ENCODE measurements at places on chromosomes 12 and 14.

DNA sequence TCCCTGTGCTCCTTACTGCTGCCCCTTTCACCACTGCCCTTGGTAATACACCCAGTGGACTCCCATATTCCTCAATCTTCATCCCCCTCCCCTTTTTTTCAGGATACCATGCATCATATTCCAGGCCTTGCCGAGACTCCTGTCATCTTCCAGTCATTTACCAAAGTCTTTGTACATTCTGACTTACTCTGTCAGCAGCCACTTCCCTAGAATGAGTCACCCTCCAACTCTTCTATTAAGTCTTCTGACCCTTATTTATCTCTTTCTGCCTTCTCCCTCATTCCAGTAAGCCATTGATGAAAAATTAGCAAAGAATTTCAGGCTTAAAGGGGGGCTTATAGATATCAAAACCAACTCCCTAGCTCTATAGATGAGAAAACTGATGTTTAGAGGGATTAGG is 128.0 kb downstream of the STXBP6 start:
- DNase-seq = no peak

- DNase-seq = no peak
Observed at GRCh38 chr12:76491292-76491691, 68.3 kb downstream of the OSBPL8 start.

DNA sequence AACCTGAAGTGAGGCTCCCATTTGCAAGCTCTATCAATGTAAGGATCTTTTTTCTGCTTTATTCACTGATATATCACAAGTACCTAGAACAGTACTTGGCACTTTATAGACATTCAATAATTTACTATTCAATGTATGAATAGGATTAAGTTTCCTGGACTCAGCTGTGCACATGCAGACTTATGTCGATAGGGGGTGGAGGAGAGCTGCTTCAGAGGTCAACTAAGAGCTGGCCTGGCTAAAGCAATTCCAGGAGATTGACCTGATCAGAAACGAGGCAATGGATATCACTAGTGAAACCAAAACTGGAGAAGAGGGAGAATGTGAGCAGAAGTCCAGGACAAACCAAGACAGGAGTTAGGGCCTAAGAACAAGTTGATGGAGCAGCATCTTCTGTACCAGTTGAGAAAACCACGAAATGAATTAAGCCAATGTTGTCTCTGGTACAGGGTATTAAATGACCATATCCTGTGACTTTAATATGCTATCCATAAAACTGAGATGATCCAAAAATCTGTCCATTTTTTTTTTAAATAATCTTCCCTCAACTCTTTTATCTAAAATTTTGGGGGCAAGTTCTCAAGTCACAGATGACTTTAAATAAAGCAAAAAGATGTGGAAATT is 169.2 kb downstream of the PIK3C2G start:
- peak; percentile 78 for DNase-seq

GRCh38 chr12:127280393-127281275 is 986.3 kb upstream of the TMEM132C start:
- DNase-seq = peak; percentile 57

GRCh38 chr12:1931642-1932041 is 13.2 kb upstream of the CACNA2D4 start:
- DNase-seq = no peak

DNA sequence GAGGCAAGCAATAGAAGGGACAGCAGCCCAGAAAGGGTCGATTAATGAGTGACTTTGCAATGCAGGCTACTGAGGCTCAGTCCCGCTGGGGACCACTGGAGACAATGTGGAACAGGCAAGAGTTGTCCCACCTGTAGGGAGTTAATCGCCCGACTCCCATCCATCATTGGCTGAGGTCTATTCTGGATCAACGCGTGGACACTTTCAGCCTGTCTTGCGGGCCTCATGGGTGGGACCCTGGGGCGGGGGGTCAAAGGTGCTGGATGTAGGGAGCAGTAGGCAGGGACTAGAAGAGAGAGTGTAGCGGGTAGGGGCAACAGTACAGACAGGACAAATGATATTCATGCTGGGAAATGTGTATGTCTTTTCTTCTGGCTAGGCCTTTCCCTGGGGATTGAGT is 6.1 kb downstream of the IFI27L2 start:
- no peak for DNase-seq

- DNase-seq = no peak
Observed at GRCh38 chr12:117063162-117063911, 35.9 kb downstream of the TESC start.

DNA sequence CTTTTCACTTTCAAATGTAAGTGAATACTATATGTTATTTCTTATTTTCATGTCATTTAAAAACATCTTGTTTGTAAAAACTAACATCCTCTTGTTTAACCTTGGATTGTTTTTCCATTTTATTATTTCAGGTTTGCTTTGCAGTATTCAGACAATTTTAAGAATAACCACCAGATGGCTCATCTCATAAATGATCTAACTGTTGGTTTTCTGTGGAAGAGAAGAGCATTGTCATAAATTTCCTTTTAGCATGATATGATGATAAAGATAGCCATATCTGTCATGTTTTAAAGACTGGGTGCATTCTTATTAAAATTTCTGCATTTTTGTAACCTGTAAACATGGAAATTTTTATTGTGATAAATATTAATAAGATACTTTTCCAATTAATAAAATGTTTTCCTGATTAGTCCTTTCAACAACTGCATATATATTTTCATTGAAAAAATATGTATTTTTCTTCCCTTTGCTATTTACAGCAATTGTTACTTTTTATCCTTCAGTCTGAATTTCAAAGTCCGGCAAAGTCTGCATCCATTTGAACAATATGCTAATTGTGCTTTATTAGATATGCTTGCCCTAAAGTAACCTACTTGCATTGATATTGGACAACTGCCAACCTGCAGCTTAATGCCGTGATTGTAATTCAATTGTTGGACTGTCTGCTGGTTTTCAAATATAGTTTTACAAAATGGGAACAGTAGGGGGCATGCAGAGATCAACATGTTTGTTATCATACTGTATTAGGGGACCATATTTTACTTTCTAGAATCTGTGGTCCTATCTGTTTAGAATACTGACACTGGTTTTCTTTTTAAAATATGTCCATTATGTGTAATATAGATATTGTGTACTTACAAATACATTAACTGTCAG is 163.4 kb downstream of the GARIN6 start:
- peak; percentile 90 for DNase-seq

- no peak for DNase-seq
Observed at GRCh38 chr12:34396861-34397590, 374.7 kb downstream of the ALG10 start.

DNA sequence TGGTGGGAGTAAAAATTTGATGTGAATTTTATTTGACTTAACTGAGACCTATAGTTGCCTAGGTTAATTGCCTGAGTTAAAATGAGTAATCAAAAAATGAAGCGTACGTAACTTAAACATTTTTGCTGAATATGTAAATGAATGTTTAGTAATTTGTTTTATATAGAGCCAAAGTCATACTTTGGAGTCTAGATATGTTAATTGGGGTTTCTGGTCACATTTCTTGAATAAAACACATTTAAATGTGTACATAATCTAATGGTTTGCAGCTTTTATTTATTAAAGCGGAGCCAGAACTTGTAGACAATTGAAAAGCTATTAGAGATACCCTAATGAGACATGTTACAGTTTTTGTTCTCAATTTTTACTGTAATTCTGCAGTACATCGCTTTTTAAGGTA is 71.2 kb downstream of the AEBP2 start:
- DNase-seq = no peak

DNA sequence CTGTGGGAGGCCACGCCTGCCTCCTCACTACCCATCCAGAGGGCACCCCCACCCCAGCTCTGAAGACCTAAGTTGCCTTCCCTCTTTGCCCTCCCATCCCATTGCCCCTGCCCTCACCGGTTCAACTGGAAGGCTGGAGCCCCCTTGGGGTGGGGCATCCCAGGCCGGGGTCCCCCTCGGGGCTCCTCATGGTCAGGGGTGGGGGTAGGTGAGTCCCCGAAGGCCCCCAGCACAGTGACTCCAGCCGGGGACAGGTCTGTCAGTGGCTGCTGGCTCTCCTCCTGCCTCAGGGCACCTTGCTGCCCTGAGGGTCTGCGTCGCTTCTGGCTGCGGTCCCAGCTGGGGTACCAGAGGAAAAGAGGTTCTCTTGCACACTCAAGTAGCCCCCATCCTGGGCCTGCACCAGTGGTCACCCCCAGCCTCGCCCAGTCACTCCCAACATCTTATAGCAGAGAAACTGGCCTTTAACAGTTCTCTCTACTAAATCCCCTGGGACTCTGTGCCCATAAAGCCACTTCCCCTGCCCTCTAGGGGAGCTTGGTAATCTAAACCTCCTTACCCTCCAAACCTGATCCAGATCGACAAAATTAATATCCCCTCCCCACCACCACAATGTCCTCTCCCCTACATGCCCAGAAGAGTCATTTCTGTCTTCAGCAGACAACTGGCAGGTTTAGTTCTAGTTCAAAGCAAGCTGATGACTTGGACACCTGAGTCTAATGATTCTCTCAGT is 5.1 kb downstream of the PIANP start:
- no peak for DNase-seq

GRCh38 chr14:97978341-97978740 is 1181.2 kb downstream of the VRK1 start:
- DNase-seq = peak; percentile 87

GRCh38 chr14:85634205-85634604 is 104.3 kb downstream of the FLRT2 start:
- DNase-seq = no peak

DNA sequence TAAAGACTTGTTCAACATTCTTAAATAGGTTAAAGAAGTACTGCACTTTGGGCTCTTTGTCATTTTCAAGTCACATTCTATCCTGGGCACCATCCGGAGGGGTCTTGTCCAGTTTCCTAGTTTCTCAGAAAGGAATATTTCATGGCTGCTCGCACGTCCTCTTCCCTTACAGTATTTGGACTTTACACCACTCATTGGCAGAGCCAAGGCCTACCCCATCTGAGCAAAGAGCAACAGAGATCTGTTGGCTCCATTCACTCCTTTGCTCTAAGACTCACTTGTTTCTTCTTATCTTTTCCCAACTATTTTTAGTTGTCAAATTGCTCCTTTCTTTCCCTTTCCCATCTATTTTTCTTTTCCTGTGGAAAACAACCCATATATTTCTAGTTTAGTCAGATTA is 118.2 kb downstream of the CRADD start:
- no peak for DNase-seq

DNA sequence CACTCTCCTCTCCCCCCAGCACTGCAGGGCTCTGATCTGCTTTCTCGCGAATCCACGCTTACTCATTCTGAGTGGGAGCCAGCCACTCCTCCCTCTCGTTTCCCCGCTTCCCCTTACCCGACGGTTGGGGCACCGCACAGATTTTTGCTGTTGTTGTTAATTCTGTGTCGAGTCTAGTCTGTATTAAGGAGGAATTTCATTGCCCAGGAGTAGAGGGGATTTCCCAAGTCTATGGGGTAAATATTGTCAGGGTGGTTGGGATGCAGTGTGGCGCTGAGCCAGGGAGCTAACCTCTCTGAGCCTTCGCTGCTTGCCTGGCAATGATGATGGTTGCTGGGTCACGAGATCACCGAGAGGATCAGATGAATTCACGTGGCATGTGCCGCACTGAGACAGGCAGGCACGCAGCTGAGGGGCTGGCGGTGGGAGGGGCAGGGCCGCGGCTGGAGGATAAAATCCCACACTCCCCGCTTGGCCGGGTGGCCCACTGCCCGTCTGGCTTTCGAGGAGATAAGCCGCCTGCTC is 18.5 kb downstream of the NCOR2 start:
- DNase-seq = peak; percentile 99

DNA sequence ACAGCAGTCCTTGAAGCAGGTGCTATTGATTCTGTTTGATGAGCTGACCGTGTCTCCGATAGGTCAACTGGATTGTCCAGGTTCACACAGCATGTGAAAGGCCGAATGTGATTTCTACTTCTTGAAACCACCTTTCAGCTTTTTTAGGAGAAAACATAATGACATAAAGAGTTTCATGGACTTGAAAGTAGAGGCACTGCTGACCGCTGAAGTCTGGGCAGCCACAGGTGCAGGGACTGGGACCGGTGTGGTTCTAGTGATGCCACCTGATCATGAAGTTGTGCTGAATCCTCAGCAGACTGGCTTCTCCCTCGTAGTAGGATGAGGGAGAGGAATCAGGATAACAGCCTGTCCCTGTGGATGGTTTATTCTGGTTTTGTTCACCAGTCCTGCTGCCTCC is 108.1 kb downstream of the ETV6 start:
- DNase-seq = no peak

DNA sequence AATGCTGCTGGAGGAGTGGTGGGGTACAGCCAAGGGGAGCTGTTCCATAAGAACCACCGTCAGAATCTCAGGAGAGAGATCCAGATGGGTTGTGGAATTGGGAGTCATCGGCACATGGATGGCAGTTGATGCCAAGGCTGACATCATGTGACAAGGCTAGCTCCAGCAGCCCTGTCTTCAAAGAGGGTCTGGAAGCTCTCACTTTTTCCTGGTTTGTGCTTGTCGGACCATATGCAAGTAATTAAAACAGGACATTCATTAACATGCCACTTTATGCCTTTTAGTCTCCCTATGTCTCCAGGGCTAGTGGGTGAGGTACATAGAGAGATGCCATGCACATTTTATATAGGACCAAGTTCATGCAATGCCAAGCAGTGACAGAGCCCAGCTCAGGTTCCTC is 211.8 kb downstream of the CRADD start:
- no peak for DNase-seq

DNA sequence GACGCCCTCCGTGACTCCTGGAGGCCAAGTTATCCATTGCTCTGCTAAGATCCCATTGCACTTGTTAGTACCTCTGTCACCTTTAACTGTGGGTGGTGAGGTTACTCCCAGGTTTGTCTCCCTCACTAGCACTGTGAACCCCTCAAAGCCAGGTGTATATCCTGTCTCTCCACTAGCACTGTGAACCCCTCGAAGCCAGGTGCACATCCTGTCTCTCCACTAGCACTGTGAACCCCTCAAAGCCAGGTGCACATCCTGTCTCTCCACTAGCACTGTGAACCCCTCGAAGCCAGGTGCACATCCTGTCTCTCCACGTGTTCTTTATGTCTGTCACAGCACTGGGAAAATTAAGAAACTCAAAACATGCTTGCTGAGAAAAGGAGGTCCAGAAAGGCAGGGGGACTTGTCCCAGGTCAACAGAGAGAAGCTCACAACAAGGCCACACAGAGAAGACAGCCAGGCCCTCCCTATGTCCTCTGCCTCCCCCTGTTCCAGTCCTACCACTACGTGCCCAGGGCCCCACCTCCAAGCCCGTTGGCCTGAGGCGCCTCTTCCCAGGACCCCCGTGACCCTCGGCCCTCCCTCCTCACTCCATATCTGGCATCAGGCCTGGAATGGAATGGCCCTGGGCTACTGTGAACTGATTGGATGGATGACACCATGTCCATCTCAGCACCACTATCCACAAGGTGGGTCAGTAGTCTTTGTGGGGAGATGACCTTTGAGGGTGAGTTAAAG is 26.4 kb upstream of the FKBP4 start:
- no peak for DNase-seq

DNA sequence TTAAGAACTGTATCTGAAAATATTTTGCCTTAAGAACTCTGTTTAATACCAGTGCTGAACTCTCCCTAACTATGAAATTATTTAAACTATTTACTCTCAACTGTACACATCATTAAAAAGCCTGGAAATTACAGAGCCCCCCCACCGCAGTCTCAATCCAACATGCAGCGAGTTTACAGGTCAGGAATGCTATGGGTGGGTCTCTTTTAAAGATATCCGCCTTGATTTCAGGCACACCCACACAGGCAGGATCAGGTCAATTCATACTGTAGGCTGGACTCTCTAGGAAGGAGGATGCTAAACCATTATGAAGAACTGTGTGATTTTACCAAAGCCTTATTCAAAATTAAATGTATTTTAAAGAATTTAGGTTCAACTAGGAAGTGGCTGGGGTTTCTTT is 16.5 kb downstream of the SPTLC2 start:
- DNase-seq = no peak

- peak; percentile 86 for DNase-seq
Observed at GRCh38 chr14:24232645-24233537, at the start of gene GMPR2. Gene GMPR2, plus strand, starts transcription at chr14:24232929. Its CDS starts 325 bp downstream, at chr14:24233254.

GRCh38 chr12:7637615-7638014 is 28.1 kb downstream of the APOBEC1 start:
- DNase-seq = no peak
